ENCODE measurements at places on chromosomes 16 and 17. TPM values are rescaled to one million over a fixed set of nuclear protein-coding genes. Genes with fewer than 3 reads are reported as not detected.

Gene CASKIN1
- polyA plus RNA-seq, result 86.2 TPM

Gene TP53TG3F
- polyA plus RNA-seq, result not detected

Gene LCAT
- 50.0 TPM for polyA plus RNA-seq

Gene RDM1
- polyA plus RNA-seq, result 2.5 TPM

Gene CLEC19A
- polyA plus RNA-seq, result 1.00 TPM

Gene DNAI2
- 5.4 TPM for polyA plus RNA-seq

Gene TRIM47
- polyA plus RNA-seq, result 53.6 TPM

Gene KRTAP4-3
- polyA plus RNA-seq, result not detected

Gene TBC1D3H
- polyA plus RNA-seq, result not detected

Gene PRSS53
- polyA plus RNA-seq, result 2.5 TPM

Gene EME1
- polyA plus RNA-seq, result 6.8 TPM

Gene SPSB3
- polyA plus RNA-seq, result 49.3 TPM

Gene CBX8
- polyA plus RNA-seq, result 14.4 TPM

Gene TUBB3
- polyA plus RNA-seq, result 1,105 TPM

Gene MARVELD3
- 1.0 TPM for polyA plus RNA-seq

Gene NOMO2
- 142 TPM for polyA plus RNA-seq

Gene CARD14
- 1.3 TPM for polyA plus RNA-seq

Gene SERPINF2
- polyA plus RNA-seq, result 2.1 TPM

Gene DNAH17
- polyA plus RNA-seq, result 4.8 TPM

Gene SLC47A1
- polyA plus RNA-seq, result 3.2 TPM

Gene MVP
- 11.8 TPM for polyA plus RNA-seq

Gene CACNG1
- 1.6 TPM for polyA plus RNA-seq

Gene TMEM204
- 10.2 TPM for polyA plus RNA-seq
